ENCODE measurements at places on chromosomes 7 and 10. TPM values are rescaled to one million over a fixed set of nuclear protein-coding genes. Genes with fewer than 3 reads are reported as not detected.

DNA sequence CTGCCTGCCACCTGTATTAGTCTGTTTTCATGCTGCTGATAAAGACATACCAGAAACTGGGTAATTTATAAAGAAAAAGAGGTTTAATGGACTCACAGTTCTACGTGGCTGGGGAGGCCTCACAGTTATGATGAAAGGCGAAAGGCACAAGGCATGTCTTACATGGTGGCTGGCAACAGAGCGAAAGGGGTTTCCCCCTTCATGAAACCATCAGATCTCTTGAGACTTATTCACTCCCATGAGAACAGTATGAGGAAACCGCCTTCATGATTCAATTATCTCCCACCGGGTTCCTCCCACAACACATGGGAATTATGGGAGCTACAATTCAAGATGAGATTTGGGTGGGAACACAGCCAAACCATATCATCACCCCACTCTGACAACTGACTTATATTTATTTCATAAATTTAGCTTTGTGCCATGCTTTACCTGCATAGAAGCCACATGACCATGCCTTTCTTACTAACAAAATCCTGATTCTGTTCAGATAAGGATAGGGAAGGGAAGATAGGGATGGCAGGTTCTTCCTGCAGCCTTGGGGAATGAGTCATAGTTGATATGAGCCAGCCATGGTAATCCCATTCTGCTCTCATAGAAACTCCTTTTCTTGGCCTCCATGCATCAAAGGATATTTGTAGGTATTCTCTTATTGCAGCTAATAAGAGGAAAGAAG, 191.3 kb upstream of the AGK start:
- no peak overlapping the region for H3K4me3 ChIP-seq
- H3K4me1 ChIP-seq = peaks cover 90% of the 10 kb centered on the region
- no peak for DNase-seq
- no peaks in the 10 kb centered on the region for H3K36me3 ChIP-seq
- H3K27ac ChIP-seq = no peak overlapping the region
- no peaks in the 10 kb centered on the region for H3K27me3 ChIP-seq

The CYP2E1 gene
- 1.1 TPM for total RNA-seq

The DUSP5 gene
- total RNA-seq = 15.0 TPM

GRCh38 chr7:16212610-16213009, 208.7 kb downstream of the CRPPA start:
- no peak for DNase-seq
- no peak overlapping the region for H3K27ac ChIP-seq
- H3K4me3 ChIP-seq = no peak overlapping the region
- H3K27me3 ChIP-seq = no peaks in the 10 kb centered on the region
- H3K4me1 ChIP-seq = no peaks in the 10 kb centered on the region

DNA sequence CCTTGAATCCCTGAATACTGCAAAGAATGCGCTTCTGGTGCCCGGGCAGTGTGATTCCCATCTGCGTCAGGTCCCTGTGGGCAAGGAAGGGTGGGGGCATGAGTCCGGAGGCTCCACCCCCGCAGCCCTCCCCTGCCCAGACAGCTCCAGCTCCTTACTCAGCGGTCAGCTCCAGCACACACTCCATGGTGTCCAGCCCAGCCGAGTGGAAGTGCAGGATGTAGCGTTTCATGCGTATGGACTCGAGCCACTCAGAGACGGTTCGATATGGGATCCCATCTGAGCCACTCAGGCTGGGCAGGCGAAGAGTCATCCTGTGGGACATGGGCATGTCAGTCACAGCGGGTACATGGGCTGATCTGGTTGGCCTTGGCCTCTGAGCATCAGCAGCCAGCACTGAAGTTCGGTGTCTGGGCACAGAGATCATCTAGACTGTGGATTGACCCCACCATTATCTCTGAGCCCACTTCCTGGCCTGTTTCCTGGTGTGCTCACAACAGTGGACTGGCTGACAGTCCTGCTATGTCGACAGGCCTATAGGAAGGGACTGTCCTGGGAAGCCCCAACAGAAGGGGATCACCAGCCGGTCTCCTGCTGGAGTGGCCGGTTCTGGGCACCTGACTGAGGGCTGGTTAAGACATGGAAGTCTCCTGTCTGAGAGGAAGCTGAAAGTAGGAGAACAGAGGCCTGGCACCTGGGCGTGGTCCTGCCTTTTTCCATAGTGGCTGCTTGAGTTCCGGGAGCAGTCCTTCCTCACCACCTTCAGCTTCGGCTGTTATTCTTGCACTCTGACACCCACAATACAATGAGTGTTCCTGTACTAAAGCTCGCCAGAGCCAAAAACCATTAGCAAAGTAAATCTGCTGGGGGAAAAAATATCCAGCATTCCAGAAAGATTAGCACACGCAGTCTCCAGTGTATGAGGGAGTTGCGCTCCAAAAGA, 10.6 kb downstream of the ZYX start:
- peak overlapping the region; percentile 93 for H3K27ac ChIP-seq
- no peaks in the 10 kb centered on the region for H3K27me3 ChIP-seq
- H3K36me3 ChIP-seq = peaks cover 51% of the 10 kb centered on the region
- H3K4me1 ChIP-seq = peaks cover 91% of the 10 kb centered on the region

Measured in left ventricle myocardium inferior (tissue), 1 donor.